ENCODE measurements at places on chromosomes 2 and 18. TPM values are rescaled to one million over a fixed set of nuclear protein-coding genes. Genes with fewer than 3 reads are reported as not detected.

ANKRD30B gene
- total RNA-seq: not detected

EVA1A gene
- 0.43 TPM for total RNA-seq

TRIM54 gene
- 0.16 TPM for total RNA-seq

BMP10 gene
- not detected for total RNA-seq

SLC9A4 gene
- not detected for total RNA-seq

CLEC4F gene
- total RNA-seq: not detected

GRCh38 chr2:181063696-181064095 is 83.3 kb downstream of the UBE2E3 start:
- DNase-seq: no peak

DNA sequence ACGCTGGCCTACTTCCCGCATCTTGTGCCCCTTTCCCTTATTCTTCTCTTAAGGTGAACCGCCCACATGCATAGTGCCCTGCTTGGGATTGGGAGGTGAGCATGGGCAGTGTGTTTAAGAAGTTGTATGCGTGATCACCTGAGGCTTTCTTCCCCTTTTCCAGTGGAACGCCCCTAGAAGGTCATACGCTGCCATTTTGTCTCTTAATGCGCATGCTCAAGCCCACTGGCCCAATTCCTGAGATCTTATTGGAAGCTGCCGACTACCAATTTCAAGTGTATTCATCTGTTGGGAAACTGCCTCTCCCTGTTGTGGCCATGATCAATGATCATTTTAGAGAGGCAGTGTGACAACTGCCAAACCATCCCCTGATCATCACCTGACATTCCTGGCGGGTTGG is 3.3 kb upstream of the CETN1 start:
- no peak for DNase-seq

DNA sequence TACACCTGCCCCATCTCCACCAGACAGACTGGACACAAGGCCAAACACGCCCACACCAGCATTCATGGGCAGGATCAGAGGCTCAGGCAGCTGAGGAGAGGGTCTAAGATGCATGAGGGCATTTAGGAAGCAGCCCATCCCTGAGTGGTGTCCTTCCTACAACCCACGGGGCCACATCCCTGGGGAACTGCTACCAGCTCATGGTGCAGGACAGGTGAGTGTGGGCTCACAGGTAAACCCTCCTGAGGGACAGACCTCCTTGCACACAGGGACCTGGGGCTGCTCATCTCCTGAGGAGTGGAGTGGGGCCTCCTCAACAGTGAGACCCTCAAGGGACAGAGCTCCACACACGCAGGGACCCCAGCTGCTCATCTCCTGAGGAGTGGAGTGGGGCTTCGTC is 14.6 kb downstream of the PARD6G start:
- no peak for DNase-seq

DNA sequence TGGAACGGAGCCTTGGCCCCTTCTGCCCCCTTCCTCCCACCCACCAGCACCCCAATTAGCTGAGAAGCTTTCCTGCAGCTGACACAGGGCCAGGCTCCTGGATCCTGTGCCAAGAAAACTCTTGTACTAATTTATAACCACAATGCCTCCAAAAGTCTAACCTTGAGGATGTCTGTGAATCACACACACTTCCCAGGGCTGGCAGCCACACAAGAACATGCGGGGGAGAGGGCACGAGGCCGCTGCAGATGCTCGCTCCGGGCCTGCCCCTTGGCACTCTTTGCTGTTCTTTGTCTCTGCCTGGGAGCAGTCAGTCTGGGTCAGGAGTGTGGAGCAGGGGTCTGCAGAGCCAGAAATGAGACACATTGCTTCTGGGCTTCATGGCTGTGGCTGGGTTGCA is 62.7 kb upstream of the KIF5C start:
- no peak for DNase-seq

- no peak for DNase-seq
These were observed 109.4 kb downstream of the BAZ2B start for GRCh38 chr2:159506764-159507440.

DNA sequence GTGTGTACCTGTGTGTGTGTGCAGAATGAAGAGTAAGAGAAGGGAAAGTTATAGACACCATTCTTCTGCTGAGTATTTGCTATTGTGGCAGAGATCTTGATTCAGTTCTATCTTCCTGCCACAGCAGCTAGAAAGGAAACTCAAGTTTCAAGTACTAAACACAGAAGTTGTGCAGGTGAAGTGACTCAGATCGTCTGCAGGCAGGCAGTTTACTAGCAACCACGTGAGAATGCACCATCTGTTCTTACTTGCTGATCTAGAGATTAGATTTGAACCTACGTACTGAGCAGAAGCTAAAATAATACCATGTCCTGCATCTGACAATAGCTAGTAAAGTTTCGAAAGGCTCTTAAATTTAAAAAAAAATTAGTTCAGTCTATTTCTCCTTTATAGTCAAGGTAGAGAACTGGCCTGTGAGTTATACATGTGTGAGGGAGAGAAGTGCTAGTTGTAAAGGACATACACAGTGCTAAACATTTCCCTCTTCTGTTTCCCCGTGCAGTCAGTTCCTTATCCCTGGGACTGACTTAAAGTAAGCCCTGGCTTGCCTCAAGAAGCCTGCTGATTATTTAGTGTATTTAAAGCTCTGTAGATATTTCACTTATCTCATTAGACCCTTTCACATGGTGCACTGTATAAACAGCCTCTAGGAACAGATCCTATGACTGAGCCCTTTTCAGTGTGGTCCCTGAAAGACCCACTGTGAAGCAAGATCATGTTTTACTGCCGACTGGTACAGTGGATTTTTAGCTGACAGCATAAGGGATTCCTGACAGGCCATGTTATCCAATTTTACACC is 45.0 kb downstream of the SLC38A11 start:
- peak; percentile 18 for DNase-seq

GRCh38 chr2:170846314-170846713 is 29.6 kb downstream of the GAD1 start:
- no peak for DNase-seq

DNA sequence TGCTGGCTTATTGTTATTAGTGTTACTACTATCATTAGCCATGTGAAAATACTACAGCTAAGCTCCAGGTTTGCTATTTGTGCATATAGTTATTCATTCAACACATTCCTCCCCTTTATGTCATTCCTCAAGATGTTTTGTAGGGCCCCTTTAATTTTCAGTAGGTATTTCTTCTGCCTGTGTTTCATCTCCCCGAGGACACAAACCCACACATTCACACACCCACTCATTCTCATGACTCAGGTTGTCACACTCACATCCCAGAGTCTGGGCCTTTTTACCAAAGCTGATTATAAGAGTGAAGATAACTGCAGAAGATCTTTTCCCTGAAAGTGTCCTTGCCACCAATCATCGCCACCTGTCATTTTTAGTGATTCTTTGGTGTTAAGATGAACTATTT is 68.6 kb upstream of the SPOPL start:
- peak; percentile 2 for DNase-seq

DNA sequence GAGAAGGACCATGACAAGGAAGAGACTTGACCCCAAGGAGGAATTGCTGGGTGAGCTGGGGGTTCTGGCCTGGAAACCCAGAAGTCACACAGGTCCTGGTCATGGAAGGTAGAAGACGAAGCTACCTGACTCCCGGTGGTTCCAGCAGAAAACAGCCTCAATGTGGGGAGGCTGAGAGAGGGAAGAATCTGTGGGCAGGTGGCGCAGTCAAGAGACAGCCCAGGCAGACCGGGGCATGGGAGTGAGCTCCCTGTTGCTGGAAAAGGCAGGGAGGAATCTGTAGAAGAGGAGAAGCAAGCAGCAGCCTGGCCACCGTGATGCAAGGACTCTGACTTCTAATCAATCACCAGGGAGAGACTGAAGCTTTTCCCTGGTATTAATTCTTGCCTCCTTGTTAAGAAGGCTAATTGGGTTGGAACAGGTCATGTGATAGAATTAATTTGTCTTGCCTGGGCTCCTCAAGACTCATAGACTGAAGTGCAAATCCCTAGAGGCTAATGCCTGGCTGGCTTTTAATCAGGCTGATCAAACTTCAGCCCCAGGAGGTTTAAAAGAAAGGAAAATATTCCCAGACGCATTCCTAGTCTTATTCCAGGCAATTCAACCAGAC is 30.1 kb downstream of the CNGA3 start:
- DNase-seq: no peak

- DNase-seq: no peak
These were observed 364.4 kb upstream of the GCFC2 start for GRCh38 chr2:76075126-76075525.

DNA sequence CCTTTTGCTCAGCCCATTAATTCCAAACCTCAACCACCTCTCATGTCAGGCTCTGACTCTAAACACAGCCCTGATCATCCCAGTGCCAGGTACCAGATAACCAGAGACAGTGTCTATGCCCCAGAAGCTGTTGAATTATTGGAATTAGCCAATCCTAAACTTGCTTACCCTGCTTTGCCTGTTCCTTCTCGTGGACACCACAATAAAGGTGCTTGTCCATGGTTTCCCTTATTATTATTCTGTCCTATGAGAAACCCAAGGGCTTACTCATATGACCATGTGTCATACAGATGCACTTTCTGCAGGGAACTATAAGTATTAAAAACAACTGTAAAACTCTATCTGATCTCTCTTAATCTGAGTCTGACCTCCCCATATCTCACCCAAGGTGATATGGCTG is 2193.8 kb upstream of the PIK3C3 start:
- no peak for DNase-seq

DNA sequence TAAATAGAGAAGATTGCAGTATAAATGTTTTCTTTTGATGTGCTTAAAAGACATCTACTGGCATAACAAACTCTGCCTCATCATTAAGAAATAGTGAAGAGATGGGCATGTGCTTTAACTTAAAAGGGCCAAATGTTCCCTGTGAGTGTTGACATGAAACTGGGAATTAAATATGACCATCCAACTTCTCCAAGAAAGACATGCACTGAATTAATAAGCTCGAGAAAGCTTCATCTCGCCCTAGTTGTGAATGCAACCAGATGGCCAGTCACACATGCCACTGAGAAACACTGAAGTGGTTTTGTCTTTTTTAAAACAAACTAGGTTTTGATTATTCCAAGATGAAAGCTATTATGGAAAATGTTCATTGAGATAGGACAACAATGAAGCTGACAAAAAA is 479.2 kb downstream of the RIT2 start:
- DNase-seq: no peak

DNA sequence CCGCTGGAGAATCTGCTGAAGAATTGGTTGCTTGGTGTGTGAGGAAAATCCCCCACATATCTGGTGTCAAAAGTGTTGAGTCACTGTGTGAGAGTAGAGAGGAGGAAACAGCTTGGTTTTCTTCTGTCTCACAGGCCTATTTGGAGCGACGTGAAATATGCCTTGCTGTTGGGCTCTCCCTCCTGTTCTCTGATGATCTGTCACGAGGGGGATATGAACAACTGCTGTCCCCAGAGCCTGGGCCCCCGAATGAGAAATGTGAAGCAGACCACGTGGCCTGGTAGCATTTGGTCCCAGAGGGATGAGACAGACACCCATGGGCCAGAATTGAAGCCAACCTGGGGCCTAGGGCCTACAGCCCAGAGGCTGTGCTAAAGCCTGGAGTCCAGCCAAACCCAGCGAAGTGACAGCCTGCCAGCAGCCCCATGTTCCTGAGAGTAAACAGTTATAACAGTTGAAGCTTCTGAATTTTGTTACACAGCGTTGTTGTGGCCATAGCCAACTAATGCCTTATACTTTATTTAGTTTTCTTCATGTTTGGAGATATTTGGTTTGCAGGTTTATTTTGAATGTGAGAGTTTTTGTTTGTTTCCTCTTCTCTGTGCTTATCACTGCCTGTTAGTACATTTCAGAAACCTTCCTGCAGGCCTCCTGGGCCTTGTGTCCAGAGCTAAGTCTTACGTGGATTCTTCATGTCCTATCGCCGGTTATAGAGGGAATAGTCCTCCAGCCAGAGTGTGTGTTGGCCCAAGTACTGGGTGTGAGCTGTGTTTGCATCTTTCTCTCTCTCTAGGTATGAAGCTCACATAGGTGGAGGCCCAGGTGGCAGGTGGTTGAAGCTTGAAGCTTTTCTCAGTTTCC is 18.7 kb upstream of the COLEC12 start:
- DNase-seq: peak; percentile 31

DNA sequence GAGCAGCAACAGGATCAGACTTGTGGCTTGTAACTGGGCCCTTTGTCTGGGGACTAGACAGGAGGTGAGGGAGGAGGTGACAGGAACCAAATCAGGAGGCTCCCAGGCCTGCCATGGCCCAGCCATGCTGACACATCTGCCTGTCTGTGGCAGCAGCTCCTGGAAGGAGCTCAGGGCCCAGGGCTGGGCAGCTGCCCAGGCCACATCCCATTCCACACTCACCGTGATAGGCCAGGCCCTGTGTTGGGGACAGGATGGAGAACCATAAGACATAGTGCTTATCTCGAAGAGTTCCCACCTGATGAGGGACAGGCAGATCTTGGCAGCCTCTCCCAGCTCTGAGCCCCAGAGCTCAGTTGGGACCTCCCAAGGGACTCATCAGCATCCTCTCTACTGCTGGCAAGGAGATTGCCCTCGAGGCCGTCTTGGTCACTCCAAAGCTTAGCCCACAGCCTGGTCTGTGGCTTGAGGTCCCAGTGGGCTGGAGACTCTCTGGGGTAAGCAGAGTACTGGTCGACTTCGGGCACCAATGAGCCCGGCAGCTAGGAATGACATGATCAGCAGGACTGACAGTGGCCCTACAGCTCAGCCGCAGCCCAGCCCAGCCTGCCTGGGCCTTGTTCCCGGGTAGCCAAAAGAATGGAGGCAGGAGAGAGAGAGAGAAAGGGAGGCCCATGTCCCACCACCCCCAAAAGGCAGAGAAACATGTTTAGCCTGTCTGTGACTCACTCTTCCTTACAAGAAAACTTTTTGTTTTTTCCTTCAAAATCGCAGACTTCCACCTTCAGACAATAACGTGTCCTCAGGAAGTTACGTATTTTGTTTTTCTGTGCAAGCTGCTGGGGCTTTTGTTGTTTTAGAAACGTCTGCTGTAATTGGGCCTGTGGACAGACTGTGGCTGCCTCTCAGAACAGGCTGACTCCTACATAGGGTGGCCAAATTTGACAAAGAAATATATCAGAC is 82.1 kb downstream of the HS1BP3 start:
- DNase-seq: no peak

- no peak for DNase-seq
These were observed 10.4 kb downstream of the ADCY3 start for GRCh38 chr2:24909555-24910177.

GRCh38 chr2:239247401-239248245 is 153.2 kb downstream of the HDAC4 start:
- peak; percentile 45 for DNase-seq

- no peak for DNase-seq
These were observed 57.4 kb upstream of the PGAP1 start for GRCh38 chr2:196983934-196984333.
